Cortex of kidney (tissue), 1 donor: ENCODE measurements at places on chromosomes 16 and 17.

GRCh38 chr17:32287804-32288511, 22.3 kb downstream of the RHBDL3 start:
- DNase-seq, result no peak

DNA sequence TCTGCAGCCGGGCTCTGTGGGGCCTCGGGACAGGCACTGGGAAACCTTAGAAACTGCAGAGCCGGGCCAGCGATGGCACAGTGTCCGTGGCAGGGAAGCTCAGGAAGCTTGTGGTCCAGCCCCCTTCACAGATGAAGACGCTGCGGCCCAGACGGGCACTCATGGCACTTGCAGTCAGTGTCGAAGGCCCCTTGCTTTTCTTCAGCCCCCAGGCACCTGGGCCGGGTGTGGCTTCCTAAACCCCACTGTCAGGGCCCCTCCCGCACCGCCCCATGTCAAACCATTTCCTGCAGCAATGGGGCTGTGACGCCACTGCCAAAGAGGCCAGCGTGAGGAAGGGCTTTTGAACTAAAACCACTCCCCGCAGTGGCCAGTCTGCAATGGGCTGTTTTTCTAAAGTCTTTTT, 164.0 kb downstream of the LAT start:
- DNase-seq, result no peak

GRCh38 chr17:74822939-74823367, 36.7 kb downstream of the GRIN2C start:
- DNase-seq, result no peak

DNA sequence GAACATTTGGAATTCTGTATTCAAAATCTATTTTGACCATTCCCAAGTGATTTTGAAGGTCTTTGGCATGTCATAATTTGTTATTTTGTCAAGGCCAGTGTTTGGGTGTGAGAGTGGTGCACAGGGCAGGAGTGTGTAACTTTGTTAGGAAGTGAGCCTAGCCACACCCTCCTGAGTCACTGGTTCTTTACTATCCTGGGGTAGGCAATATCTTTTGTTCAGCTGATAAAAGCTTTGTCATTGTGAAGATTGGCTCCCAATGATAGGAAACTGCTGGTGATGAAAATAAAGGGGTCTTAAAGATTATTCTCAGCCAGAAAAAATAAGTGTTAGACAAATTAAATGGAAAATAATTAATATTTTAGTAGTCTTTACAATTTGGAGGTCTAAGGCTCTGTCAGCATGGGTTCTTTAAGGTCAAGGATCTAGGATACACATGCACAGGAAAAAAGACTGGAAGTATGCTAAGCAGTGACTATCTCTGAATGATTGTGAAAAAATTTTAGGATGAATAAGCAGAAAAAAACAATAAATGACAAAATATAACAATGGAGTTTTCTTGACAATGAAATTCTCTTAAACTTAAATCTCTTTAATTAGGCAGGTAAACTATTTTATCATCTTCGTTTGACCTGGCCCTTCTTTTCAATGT, 5.1 kb downstream of the UBN1 start:
- no peak for DNase-seq

DNA sequence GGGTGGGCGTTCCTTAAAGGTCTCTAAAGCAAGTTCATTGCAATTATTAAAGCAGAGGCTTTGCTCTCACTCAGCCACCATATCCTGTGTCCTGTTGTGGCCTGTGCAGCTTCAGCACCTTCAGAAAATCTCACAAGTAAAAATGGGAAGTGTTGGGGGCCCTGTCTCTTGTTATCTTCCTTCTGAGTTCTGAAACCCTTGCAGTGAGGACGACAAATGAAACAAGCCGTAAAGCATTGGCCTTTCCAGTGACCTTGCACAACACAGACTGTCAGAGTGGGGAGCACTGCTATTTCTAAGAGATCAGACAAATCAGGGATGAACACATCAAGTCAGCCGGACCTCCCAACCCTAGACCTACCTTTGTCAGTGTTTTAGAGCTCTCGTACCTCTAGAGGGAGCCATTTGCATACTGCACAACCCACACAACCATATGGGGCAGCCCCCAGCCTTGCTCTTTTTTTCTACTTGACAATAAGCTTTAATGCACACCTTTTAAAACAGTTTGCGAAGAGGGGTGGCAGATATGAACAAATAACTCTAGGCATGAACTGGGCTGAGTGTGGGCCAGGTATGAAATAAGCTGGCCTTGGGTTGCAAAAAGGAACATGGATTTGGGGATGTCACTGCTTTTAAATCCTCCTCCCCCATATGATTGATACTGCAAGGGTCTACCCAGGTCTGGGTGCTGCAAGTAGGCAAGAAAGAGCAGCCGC, 89.8 kb downstream of the KATNIP start:
- DNase-seq, result no peak

DNA sequence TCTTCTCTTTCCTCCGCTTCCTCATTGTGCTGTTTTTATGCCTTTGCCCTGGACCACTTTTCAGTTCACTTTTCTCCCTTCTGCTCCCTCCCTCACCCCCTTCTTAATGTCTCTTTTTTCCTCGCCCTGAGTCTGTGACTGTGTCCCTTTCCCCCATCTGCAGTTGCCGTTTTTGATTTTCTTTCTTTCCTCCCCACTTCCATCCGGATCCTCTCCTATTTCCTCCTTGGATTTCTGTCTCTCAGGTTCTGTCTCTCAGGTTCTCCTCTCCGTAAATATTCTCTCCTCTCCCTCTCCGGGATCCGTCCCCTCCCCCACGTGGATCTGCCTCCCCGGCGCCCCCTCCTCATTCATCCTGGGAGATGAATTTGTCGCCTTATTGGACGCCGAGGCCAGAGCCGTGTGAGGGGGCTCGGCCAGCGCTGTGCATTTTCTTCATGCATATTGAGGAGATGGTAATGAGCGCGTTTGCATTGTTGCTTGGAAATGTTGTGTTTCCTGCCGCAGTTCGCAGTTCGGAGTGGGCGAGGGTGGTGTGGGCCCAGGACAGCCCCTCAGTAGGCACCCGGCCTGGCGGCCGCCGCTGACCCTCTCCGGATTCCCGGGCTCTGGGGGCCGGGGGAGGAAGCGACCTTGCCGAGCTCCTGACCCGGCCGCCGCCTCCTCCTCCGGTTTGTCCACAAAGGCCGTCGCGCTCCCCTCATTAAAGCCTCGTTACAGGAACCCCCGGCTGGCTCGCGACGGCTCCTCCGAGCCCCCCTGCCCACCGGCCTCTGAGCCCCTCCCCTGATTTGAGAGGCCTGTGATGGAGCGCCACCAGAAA, 4.5 kb upstream of the IRX3 start:
- no peak for DNase-seq

GRCh38 chr17:20920095-20920814, 122.6 kb downstream of the USP22 start:
- DNase-seq, result no peak

GRCh38 chr16:85722128-85722893, 28.6 kb downstream of the C16orf74 start:
- DNase-seq, result no peak

DNA sequence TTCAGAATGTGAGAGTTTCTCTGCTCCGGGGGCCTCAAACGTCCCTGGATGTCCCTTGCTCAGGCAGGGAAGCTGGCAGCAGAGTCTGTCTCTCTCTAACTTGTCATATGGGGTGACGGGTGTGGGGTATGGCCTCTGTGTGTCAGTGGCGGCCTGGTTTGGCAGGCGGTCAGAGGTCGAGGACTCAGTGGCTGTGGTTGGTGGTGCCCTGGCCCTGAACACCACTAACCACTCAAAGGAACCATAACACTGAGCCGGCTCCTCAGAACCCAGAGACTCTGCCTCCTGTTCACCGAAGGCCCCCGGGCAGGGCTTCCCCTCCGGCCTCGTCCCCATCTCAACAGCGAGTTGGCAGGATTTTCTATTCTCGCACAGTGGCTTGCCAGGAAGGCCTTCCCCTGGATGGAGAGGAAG, 677 bp downstream of the P2RX1 start:
- no peak for DNase-seq

GRCh38 chr16:27433636-27434035, 31.7 kb downstream of the IL21R start:
- DNase-seq, result no peak

GRCh38 chr17:42653179-42654124, 5.6 kb upstream of the TUBG2 start:
- DNase-seq, result no peak

DNA sequence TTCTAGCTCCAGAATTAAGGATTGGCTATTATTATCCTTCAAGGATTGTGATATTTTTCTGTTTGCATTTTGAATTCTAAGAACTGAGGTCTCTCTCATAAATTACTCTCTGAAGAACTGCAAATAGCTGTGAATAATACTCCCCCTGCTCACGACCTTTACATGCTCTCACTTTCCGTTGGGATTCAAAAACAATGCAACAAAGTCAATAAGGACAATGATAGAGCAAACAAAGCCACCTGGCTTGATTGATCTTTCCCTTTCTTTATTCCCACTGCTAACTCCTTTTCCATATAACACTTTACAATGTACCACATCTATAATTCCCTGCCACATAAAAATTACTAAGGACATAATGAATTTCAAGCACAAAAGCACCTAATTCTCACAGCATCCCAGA, 523.0 kb upstream of the CA10 start:
- DNase-seq, result no peak

DNA sequence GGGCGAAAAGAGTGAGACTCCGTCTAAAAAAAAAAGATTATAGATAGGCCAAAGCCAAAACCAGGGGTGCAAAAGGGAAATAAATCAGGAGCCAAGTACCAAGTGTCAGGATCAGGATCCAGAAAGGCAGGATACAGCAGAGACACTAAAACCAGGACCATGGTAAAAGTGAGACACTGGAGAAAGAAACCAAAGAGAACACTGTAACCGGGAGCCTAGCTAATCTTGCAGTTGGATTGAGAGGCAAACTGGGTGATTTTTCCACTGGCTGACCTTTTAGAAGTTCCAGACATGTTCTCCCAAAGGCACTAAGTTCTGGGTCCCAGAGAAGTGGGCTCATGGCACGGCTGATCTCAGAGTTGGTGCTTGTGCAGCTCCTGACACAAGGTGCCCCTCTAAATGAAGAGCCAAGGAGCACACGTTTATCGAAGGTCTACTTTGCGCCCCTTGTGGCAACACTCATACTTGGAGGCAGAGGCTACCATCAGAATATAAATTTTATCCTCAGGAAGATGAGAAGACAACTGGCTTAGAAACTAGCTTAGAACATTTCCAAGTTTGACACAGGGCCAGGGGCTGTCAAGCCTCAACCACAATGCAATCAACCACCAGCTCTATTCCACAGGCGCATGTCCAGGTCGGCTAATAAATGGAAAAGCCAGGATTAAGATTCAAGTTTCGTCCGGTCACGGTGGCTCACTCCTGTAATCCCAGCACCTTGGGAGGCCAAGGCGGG, 27.5 kb upstream of the HELZ start:
- DNase-seq, result no peak

DNA sequence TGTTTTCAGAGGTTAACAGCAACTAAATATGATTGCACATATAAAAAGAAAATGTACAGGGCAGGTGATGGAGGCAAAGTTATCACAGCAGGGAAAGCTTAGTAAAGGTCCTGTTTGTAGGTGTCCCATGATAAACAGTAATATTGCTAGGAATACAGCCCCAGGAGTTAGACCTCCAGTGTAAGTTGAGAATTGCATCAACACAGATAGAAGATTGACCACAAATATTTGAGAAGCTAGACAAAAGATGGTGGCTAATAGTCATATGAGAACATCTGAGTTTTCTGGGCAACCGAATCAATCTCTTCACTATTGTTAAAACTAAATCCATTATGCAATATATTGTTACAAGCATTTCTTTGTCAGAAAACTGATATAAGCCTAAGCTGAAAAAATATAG, 152.6 kb downstream of the CDH11 start:
- no peak for DNase-seq

DNA sequence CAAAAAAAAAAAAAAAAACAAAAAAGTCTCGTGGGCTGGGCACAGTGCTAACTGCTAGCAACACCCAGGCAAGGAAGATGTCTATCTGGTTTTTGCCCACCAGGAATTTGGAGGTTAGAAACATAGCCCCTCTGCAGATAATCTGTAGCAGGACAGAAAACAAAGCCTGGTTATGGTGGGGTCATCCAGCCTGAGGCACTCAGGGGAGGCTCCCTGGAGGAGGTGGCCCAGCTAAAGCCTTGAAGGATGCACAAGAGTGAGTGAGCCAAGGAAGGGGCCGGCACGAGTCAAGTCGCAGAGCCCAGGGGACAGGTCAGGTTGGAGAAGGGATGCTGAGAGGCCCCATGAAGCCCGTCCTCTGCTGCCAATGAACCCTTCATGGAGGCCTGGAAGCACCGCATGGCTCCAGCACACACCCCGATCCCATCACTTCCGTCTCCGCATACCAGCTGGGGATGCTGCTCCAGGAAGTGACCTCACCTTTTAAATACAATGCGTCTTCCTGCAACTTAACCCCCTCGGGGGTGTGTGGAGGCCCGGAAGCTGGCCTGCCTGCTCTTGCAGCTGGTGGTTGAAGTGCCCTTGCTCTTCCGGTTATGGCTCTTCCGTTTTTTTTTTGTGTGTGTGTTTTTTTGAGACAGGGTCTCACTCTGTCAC, 86.5 kb downstream of the ENGASE start:
- no peak for DNase-seq

GRCh38 chr16:17173281-17173680, 297.5 kb downstream of the XYLT1 start:
- DNase-seq, result no peak

DNA sequence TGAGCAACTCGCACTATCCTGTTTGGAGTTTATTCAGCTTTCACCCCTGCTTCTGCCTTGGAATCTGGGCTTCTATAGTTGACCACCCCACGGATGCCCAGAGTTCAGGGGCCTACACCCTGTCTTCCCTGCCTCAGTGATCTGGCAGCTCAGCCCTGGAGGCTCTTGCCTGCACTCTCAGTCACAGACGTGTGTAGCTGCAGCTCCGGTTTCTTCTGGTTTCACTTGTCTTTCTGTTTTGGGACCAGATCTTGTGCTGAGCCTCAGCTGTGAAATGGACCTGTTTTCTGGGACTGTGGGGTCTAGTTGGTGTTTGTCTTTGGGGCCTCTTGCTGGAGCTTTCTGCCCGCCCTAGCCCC, 5.8 kb downstream of the GPT2 start:
- no peak for DNase-seq

DNA sequence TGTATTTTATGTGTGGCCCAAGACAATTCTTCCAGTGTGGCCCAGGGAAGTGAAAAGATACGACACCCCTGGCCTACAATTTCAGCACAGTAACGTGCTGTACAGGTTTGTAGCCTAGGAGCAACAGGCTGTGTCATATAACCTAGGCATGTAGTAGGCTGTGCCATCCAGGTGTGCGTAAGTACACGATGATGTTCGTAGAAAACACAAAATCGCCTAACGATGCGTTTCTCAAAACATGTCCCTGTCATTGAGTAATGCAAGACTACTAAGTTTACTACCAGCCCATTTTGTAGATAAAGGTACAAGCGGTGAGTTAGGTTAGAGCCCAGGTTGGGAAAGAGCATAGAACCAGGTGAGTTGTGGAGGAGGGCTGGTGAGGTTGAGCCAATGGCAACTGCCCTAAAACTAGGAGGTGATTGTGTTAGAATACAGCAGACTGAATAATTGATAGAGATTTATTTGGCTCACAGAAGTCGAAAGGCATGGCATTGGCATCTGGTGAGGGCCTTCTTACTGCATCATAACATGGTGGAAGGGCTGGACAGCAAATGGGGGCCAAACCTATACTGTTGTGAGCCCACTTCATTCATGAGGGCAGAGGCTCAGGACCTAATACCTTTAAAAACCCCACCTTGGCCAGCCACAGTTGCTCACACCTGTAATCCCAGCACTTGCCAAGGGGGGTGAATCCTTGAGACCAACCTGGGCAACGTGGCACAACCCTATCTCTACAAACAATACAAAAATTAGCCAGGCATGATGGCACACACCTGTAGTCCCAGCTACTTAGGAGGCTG, 4.2 kb downstream of the EIF1 start:
- no peak for DNase-seq

GRCh38 chr16:86167061-86167460, 268.1 kb downstream of the IRF8 start:
- DNase-seq, result no peak
